A549 treated with Hydrocortisone at 1 μM for 4 hours (cell line): ENCODE measurements at places on chromosomes 4 and X. TPM values are rescaled to one million over a fixed set of nuclear protein-coding genes. Genes with fewer than 3 reads are reported as not detected.

MAGEA2 gene
- 0.06 to 0.29 TPM (median 0.07 TPM) in 3 of 5 replicates, not detected in the others for total RNA-seq

FANCB gene
- total RNA-seq: 2.0 to 4.4 TPM (median 2.8 TPM) in 5 replicates

PNMA3 gene
- total RNA-seq: 0.18 to 0.25 TPM (median 0.21 TPM) in 5 replicates

CCSER1 gene
- total RNA-seq: not detected in 5 replicates

SSX3 gene
- not detected in 5 replicates for total RNA-seq

SLC9A7 gene
- 8.8 to 13.3 TPM (median 9.8 TPM) in 5 replicates for total RNA-seq

UGT2B17 gene
- total RNA-seq: not detected in 5 replicates

ASMTL gene
- total RNA-seq: 17.2 to 21.0 TPM (median 20.3 TPM) in 5 replicates

IL9R gene
- total RNA-seq: 0.08 to 0.44 TPM (median 0.22 TPM) in 5 replicates

AFF2 gene
- total RNA-seq: not detected in 5 replicates

COX7B2 gene
- not detected in 5 replicates for total RNA-seq

AWAT2 gene
- not detected in 5 replicates for total RNA-seq

BGN gene
- total RNA-seq: not detected in 5 replicates

QRFPR gene
- not detected in 5 replicates for total RNA-seq

SATL1 gene
- not detected in 5 replicates for total RNA-seq

SOWAHB gene
- 0.05 to 0.07 TPM (median 0.05 TPM) in 3 of 5 replicates, not detected in the others for total RNA-seq
